ENCODE measurements at places on chromosomes 12 and 14.
A peak's percentile ranks its signal among the peaks of the same experiment; 100 is the strongest.

DNA sequence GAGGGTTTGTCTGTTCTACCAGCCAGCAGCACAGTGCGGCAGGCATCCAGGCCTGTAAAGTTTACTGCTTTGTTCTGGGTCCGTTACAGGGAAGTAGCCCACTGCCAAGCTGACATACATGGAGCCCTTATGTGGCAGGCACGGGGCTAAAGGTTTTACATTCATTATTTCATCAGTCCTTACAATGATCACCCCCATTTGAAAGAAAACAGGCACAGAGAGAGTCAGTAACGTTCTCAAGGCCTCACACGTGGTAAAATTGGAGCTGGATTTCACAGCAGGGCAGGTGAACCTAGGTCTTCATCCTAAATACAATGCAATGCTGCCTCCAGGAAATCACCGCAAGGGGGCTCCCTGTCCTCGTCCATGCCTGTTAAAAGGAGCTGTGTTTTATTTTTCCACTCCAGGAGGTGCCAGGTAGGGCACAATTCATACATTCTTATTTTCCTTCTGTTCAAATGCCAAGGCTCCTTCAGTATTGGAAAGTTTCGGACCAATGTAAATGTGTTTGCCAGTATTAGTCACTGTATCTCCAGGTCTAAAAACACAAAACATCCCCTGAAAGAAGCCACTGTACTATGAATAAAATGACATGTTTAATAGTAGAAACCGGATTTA, 172.2 kb upstream of the GZMB start:
- peak; percentile 67 for DNase-seq

- no peak for DNase-seq
Measured at GRCh38 chr14:54138024-54138353, 181.4 kb upstream of the BMP4 start.

GRCh38 chr14:76961631-76962302, 66.7 kb downstream of the IRF2BPL start:
- DNase-seq: peak; percentile 98

DNA sequence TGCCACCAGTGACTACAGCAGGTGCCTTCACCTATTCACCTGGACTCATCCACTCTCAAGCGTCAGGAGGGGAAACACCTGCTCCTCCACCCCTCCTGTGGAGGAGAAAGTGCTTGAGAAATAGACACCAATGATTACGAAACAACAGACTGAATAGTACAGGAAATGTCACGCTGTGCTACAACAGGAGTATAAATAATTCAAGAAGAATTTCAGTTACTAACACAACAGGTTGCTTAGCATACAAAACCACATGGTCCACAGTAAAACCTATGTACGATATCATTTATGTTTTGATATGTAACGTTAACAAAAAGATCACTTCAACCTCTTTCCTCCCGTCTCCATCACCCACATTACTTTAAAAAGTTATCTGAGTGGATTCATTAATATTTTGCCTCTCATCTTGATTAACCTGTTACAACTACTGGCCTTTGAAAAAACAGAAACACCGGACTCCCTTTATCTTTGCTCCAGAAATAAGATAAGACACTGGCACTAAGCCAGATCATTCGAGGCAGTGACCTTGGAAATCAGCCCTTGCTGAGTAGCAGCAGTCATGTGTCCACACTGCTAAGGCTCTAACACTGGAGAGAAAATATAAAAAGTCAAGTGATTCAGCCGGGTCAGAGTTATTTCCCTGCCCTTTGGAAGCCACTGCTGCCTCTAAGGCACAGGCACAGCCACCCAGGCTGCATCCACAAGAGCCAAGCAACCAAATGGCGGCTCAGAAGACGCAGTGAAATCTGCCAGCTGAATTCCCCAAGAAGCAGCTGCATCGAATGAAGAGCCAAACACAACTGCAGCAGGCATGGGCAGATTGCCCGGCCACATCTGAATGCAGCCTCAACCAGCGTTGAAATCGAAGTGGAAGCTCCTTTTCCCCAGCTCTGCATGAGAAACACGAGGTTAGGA, 40.9 kb downstream of the NT5DC3 start:
- no peak for DNase-seq

- no peak for DNase-seq
Measured at GRCh38 chr12:64500394-64500793, 48.5 kb downstream of the TBK1 start.

GRCh38 chr12:19245106-19245505, 115.6 kb downstream of the PLEKHA5 start:
- DNase-seq: no peak

- DNase-seq: no peak
Measured at GRCh38 chr12:96719660-96720362, 187.2 kb upstream of the NEDD1 start.

DNA sequence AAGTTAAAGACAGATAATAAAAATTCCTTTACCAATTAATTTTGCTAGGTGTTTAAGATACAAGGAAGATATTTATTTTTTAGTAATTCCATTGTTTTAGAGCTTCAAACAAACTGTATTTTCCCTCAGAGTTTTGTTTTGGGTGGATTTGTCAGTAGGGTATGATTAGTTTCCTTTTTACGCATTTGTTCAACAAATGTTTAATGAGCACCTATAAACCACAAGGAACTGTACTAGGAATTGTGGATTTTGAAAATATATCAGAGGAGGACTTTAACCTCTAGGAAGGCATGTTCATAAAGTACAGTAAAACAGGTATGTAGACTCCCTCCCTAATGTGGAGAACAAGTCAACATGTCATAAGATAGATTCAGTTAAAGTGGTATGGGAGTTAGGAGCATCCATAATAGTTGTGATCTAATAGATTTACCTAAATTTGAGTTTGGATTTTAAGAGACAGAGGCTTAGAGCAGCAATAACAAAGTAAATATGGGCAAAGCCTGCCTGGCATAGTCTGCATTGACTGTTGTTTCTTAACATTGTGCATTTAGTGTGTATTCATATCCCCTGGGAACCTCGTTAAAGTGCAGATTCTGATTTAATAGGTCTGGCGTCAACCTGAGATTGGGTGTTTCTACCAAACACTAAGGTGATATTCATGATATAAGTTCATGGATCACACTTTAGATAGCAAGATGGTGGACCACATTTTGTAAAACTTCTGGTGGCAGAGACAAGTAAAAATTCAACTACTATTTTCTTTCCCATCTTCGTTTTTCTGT, 232.0 kb downstream of the ERC1 start:
- no peak for DNase-seq

- peak; percentile 45 for DNase-seq
Measured at GRCh38 chr12:132085291-132085635, 58.9 kb downstream of the DDX51 start.

DNA sequence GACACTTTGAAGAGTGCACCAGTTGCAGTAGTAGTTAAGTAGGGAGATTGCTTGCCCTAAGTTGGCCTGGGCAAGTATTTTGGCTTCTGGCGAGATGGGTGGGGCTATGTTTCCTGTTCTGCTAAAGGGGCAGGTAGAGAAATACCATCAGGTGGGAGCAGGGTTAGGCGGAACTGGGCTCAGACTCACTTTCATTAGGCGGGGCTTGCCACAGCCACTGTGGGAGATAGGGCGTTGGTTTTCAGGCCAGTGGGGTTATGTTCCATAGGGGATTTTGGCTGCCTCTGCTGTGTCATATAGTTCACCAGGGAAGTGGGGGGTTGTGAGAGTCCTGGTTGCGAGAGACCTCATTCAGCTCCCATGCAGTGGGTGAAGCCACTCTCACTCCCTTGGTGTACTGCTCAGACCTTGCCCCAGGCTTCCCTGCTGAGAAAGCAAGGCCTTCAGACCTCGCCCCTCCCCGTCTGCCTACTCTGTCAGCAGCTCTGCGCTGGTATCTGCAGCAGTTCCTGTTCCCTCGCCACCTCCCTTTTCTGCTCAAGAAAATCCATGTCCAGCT, 43.3 kb downstream of the AEBP2 start:
- DNase-seq: peak; percentile 75

DNA sequence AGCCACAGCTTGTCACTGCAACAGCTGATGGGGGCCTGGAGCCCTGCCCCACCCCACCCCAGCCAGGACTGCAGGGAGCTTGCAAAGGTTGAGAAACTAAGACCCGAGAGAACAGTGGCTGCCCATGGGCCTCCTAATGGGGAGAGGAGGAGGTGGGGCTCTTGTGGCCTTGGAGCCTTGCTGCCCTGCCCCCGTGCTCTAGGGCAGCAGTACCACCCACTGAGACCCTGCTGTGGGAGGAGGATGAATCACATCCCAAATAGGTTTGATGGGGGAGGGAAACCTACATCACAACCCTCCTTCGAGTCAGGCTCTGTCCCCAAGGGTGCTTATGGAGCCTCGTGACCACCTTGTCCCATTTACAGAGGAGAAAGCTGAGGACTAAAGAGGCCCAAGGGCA, 15.9 kb downstream of the HHIPL1 start:
- no peak for DNase-seq

GRCh38 chr14:103551338-103551762, 11.1 kb downstream of the BAG5 start:
- no peak for DNase-seq

- peak; percentile 61 for DNase-seq
Measured at GRCh38 chr14:101927859-101928258, 36.5 kb upstream of the DYNC1H1 start.

DNA sequence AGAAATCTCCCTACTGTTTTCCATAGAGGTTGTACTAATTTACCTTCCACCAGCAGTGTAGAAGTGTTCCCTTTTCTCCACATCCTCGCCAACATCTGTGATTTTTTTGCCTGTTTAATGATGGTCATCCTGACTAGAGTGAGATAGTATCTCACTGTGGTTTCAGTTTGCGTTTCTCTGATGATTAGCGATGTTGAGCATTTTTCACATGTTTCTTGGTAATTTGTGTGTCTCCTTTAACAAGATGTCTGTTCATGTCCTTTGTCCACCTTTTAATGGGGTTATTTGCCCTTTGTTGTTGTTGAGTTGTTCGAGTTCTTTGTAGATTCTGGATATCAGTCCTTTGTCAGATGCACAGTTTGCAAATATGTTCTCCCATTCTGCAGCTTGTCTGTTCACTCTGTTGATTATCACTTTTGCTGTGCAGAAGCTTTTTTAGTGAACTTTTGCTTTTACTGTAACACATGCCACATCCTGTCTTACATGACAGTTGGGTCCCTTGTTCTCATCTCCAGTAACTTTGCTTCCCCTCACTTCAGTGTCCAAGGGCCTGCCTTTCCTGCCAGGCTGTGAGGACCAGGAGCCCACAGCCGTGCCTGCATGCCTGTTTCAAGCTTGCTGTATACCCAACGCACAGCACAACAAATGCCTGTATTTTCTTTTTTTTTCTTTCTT, 64.9 kb downstream of the SPRING1 start:
- DNase-seq: no peak

- DNase-seq: no peak
Measured at GRCh38 chr14:77065851-77066577, 32.0 kb upstream of the CIPC start.

GRCh38 chr14:105018414-105018813, 2.5 kb downstream of the CDCA4 start:
- no peak for DNase-seq

DNA sequence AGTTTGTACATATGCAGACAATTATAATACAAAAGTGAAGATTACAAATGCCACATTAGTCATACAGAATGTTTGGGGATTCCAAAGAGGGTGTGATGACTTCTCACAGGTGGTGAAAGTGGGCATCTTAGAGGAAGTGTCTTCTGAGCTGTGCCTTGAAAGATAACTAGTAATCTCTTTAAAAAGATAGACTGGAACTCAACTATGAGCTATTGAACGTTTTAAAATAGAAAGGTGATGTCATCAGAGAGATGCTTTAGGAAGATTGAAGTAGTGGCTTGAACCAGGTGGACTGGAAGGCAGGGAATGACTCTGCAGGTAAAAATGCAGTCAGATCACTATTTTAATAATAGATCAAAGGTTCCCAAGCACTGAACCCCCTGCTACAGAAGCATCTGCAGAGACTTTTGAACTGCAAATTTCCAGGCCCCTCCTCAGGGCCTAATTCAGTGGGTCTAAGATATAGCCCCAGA, 50.3 kb downstream of the SYT1 start:
- no peak for DNase-seq

DNA sequence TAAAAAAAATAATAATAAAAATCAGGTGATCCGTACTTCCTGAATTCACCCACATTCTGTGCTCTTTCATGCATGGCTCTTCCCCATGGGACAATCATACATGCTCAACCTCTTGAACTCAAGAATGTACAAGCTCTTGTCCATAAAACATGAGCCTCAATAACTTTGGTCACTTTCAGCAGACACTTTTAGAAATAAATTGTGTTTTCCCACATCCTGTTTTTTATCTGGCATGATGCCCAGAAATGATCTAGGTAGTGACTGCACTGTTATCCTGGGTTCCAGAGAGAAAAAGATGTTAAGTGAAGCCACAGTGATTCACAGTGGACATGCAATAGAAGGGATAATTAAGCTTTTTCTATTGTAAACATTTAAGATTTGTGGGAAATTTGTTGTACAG, 537.6 kb upstream of the TMEM132C start:
- DNase-seq: no peak

DNA sequence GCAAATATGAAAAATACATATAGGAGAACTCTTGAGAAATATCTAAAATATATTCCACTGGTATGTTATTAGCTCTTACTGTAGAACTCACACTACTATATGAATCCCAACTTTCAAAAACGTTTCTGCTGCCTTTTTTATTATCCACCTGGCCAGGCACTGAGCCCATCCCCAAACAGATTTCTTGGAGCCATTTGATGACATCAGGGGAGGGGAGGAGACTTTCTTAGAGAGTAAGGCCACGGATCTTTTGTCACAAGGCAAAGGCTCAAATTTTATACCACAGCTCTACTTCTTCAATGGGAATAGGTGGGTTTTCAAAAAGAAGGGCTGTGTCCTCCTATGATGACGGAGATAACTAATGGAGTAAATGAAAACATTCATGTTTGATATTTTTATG, 83.0 kb downstream of the SLC25A21 start:
- DNase-seq: no peak

DNA sequence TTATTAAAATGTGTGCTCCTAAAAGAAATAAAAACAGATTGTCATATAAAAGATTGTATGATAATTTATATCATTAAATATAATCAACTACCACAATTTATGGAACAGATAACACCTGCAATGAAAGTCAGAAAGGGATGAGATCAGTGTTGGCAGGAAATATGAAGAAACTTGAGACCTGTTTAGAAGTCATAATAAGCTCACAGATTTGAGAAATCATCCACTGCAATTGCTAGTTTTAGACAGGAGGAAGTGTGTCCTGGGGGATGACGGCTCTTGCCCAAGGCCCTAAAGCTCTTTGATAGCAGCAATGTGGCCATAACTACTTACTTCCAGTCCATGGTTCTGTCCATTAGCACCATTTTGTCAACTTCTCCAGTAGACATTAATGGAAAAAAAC, 122.8 kb upstream of the SOX5 start:
- no peak for DNase-seq

DNA sequence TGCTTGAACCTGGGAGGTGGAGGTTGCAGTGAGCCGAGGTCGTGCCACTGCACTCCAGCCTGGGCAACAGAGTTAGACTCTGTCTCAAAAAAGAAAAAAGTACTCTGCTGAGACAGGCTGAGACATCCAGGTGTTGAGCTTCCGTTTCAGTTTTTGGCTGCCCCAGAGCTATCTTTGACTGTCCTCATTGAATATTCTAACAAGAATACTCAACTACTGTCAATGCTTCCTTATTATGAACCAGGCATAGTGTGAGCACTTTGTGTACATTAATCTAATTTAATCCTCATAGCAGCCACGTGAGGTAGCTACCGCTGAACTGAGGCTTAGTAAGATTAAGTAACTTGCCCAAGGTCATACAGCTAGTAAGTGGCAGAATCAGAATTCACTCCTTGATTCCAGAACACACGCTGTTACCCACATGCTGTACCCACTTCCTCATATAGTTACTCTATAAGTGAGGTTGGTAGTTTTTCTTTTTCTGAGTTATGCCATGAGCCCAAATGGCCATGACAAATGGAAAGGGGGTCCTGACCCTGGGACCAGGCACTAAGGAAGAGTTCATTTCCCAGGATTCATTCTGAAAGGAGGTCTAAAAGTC, 11.3 kb downstream of the ALDH1L2 start:
- DNase-seq: no peak

Measured in stimulated activated CD8-positive, alpha-beta memory T cell treated with anti-CD3 and anti-CD28 coated beads, Interleukin-4, amount 100 ng/mL, for 48 hours (primary cell).